ENCODE measurements at places on chromosomes 7 and 10.

DNA sequence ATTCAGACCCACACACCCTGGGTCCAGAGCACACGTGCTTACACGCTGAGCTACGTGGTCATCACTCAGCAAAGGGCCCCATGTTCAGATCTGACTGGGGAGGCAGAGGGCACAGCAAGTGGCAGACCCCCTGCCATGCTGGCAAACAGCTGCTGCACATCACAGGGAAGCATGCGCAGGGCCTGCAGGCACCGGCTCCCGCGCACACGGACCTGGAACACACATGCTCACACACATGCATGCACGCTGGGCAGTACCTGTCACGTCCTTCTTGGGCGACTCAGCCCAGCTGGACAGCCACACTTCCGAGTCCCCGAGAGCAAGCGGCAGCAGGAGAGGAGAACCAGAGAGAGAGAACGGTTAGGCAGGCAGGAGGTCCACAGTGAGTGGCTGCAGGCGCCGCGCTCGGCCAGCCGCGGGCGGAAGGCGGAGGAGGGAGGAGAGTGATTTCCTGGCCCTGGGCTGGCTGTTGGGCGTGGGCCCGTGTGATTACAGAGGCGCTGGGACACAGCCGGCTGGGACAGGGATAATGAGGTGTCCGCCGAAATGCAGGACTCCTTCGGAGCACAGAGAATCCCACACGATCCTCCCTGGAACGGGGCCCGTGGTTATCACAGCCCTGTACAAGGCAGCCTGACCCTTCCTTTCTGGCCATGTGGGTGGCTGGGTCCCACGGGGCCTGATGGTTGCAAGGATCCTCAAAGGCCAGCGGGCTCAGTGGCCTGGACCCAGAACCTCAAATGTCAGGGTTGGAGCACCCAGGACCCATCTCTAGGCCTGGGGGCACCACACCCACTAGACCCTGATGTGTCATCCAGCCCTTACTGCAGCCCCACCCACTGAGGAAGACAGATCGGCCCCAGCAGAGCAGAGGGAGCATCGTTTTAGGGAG, 175.1 kb downstream of the NEURL1 start:
- DNase-seq, result no peak

GRCh38 chr10:43252166-43252782, 14.6 kb downstream of the RASGEF1A start:
- no peak for DNase-seq

- no peak for DNase-seq
Observed at GRCh38 chr10:89505640-89506275, 29.6 kb downstream of the SLC16A12 start.

- no peak for DNase-seq
Observed at GRCh38 chr7:50956522-50957155, 173.9 kb upstream of the GRB10 start.
